Amygdala (tissue), 56 donors: ENCODE measurements at places on chromosomes 6 and 20.

- no peak for DNase-seq
These were observed 117.3 kb downstream of the B3GAT2 start for GRCh38 chr6:70839286-70840266.

DNA sequence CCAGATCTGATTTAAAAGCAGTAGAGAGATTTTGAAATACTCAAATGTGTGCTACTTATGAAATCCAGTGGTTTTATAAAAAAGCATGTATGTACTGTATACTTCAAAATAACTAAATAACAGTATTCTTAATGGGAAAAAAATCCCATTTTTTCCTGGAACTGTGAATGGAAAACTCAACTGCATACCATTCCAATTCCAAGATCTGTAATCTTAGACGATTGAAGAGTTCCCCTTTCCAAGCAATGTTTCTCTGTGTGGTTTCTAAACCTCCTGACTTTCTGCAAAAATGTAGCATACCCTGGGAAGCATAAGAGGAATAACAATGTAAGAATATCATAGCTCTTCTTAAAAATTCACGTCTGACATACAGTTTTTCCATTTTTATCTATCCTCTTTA is 40.3 kb upstream of the HIVEP2 start:
- no peak for DNase-seq

- no peak for DNase-seq
These were observed 610.3 kb downstream of the RNF144B start for GRCh38 chr6:18997375-18997826.

GRCh38 chr6:116070616-116071389 is 10.1 kb upstream of the FRK start:
- no peak for DNase-seq
